ENCODE measurements at places on chromosomes 1 and 21.

DNA sequence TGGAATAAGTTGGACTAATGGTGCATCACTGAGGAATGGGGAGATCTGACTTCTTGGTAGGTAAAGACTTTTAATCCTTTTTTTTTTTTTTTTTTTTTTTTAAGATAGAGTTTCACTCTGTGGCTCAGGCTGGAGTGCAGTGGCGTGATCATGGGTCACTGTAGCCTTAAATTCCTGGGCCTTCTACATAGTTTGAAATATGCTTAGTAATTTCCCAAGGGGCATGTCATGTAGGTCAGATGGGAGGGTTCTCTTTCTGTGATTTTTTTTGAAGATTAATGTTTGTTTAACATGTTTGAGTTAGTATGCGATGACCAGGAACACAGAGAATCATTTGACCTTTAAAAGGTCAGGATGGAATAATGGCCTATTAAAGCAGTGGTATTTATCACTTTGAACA is 129.1 kb downstream of the S1PR1 start:
- no peaks in the 10 kb centered on the region for H3K27me3 ChIP-seq
- no peak overlapping the region for H3K4me3 ChIP-seq
- H3K27ac ChIP-seq: no peak overlapping the region
- no peaks in the 10 kb centered on the region for H3K36me3 ChIP-seq
- DNase-seq: no peak
- H3K4me1 ChIP-seq: no peaks in the 10 kb centered on the region

GRCh38 chr21:42013931-42014330 is 3.8 kb upstream of the ZBTB21 start:
- H3K36me3 ChIP-seq: no peaks in the 10 kb centered on the region
- H3K4me3 ChIP-seq: no peak overlapping the region
- no peak overlapping the region for H3K27ac ChIP-seq
- DNase-seq: no peak
- H3K4me1 ChIP-seq: no peaks in the 10 kb centered on the region
- no peaks in the 10 kb centered on the region for H3K27me3 ChIP-seq

DNA sequence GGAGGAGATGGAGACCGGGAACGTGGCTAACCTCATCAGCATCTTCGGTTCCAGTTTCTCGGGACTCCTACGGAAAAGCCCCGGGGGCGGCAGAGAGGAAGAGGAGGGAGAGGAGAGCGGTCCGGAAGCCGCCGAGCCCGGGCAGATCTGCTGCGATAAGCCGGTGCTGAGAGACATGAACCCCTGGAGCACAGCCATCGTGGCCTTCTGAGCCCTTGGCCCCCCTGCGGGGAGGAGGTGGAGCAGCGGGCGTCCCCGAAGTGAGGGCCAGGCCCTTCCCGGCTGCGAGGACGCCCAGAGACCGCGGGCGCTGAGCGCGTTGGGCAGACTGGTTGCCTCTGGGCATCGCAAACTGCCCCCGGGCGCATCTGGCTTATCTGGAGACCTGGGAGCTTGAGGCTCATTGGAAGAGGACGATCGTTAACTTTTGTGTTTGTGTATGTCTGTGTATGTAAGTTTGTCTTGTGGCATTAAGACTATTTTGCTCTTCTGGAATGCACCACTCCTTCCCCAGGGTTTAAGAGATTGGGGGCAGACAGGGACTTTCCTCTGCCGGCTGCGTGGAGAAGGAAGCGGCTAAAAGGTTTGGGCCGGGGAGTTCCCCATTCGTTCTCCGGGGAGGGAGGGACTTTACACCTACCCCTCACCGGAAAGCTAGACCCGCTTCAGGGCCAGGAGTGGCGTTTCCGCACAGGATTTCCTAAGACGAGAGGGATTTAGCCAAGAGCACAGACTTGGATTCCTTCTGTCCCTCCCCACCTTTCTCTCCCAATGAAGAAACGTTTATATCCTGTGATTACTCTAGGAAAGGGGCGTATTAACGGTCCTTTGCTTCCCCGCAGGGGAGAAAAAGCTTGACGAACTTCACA is 1.4 kb downstream of the IER5 start:
- H3K4me1 ChIP-seq: peaks cover 10% of the 10 kb centered on the region
- peak overlapping the region; percentile 89 for H3K4me3 ChIP-seq
- no peaks in the 10 kb centered on the region for H3K36me3 ChIP-seq
- peak overlapping the region; percentile 99 for H3K27ac ChIP-seq
- peak; percentile 84 for DNase-seq

DNA sequence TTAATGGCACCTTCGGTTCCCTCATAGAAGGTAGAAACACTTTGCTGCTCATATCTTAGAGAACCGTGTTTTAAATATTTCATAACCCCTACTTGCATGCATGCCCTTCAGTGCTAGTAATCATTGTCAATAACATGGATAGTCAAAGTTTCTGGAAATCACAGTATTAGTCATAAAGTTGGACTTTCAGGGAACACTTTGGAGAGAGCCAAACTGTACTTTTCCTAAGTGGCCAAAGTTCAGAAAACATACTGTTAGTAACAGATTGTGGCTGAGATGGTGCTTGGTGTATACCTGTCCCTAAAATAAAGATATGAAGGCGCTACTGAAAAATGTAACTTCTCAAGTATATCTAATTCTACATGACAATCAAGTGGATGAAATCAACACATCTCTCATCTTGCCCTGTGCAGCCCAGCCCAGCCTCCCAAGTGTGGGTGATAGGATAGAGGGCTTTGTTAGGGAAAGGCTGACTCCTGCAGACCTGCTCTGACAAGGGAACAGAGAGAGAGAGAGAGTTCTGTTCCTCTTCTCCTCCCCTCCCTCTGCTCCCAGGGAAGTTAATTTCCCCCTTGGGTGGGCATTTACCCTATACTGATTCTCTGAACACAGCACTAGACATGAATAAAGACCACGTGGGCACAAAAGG is 14.4 kb downstream of the MYOC start:
- no peaks in the 10 kb centered on the region for H3K27me3 ChIP-seq
- no peak overlapping the region for H3K4me3 ChIP-seq
- H3K27ac ChIP-seq: no peak overlapping the region
- no peaks in the 10 kb centered on the region for H3K36me3 ChIP-seq

DNA sequence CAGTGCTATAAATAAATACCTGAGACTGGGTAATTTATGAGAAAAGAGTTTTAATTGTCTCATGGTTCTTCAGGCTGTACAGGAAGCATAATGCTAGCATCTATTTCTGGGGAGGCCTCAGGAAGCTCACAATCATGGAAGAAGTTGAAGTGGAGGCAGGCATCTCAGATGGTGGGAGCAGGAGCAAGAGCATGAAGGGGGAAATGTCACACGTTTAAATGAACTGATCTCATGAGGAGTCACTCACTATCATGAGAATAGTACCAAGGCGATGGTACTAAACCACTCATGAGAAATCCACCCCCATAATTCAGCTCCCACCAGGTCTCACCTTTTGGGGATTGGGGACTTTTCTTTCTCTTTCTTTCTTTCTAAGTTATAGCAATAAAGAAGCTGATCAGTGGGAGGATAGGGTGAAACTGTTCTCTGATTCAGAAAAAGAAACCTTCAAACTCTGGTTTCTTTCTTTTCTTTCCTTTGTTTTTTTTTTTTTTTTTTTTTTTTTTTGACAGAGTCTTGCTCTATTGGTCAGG is 17.1 kb upstream of the SPAG17 start:
- no peak overlapping the region for H3K4me3 ChIP-seq
- no peaks in the 10 kb centered on the region for H3K4me1 ChIP-seq

GRCh38 chr1:84936116-84936810 is 43.3 kb upstream of the LPAR3 start:
- H3K27me3 ChIP-seq: no peaks in the 10 kb centered on the region
- no peaks in the 10 kb centered on the region for H3K36me3 ChIP-seq
- H3K4me1 ChIP-seq: no peaks in the 10 kb centered on the region
- H3K4me3 ChIP-seq: no peak overlapping the region
- DNase-seq: no peak
- H3K27ac ChIP-seq: no peak overlapping the region

- no peaks in the 10 kb centered on the region for H3K36me3 ChIP-seq
- no peak overlapping the region for H3K4me3 ChIP-seq
- no peaks in the 10 kb centered on the region for H3K27me3 ChIP-seq
Measured at GRCh38 chr21:36890086-36890485, 76.4 kb downstream of the HLCS start.

- DNase-seq: peak; percentile 40
- peak overlapping the region; percentile 100 for H3K4me3 ChIP-seq
- peak overlapping the region; percentile 76 for H3K27ac ChIP-seq
- no peaks in the 10 kb centered on the region for H3K36me3 ChIP-seq
- H3K27me3 ChIP-seq: no peaks in the 10 kb centered on the region
Measured at GRCh38 chr1:226308166-226308722, 720 bp downstream of the LIN9 start.

GRCh38 chr1:38113159-38113666 is 66.6 kb upstream of the POU3F1 start:
- no peaks in the 10 kb centered on the region for H3K27me3 ChIP-seq
- no peaks in the 10 kb centered on the region for H3K4me1 ChIP-seq
- no peak overlapping the region for H3K27ac ChIP-seq
- DNase-seq: no peak
- H3K4me3 ChIP-seq: no peak overlapping the region
- H3K36me3 ChIP-seq: no peaks in the 10 kb centered on the region

- no peaks in the 10 kb centered on the region for H3K27me3 ChIP-seq
- no peak overlapping the region for H3K27ac ChIP-seq
Measured at GRCh38 chr1:228846952-228847351, 111.7 kb downstream of the RHOU start.

- no peaks in the 10 kb centered on the region for H3K4me1 ChIP-seq
- no peaks in the 10 kb centered on the region for H3K27me3 ChIP-seq
- DNase-seq: no peak
- no peaks in the 10 kb centered on the region for H3K36me3 ChIP-seq
- H3K4me3 ChIP-seq: no peak overlapping the region
- no peak overlapping the region for H3K27ac ChIP-seq
Measured at GRCh38 chr21:31252091-31252490, 92.0 kb downstream of the TIAM1 start.

DNA sequence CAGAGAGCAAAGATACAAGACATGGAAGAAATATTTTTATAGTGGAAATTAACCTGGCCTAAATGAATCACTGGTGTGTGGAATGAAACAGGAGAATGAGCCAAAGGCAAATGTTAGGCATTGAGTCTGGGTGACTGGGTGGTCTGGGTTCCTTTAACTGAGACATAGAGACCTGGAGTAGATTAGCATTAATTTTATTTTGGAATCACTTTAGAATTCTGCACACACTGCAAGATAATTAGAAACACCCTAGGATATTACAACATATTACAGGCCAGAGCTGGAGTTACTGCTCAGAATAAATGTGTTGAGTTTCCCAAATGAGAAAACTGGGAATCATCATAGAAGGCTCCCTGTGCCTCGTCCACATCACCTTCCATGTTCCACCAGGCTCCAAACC is 85.5 kb downstream of the PLPPR5 start:
- H3K27me3 ChIP-seq: no peaks in the 10 kb centered on the region
- H3K36me3 ChIP-seq: no peaks in the 10 kb centered on the region
- H3K27ac ChIP-seq: no peak overlapping the region
- no peak for DNase-seq
- H3K4me1 ChIP-seq: no peaks in the 10 kb centered on the region

GRCh38 chr1:29708796-29709703 is 472.7 kb downstream of the PTPRU start:
- H3K27me3 ChIP-seq: no peaks in the 10 kb centered on the region
- no peaks in the 10 kb centered on the region for H3K36me3 ChIP-seq
- no peak for DNase-seq
- no peak overlapping the region for H3K27ac ChIP-seq
- H3K4me3 ChIP-seq: no peak overlapping the region
